ENCODE measurements at places on chromosomes 6 and 20. TPM values are rescaled to one million over a fixed set of nuclear protein-coding genes. Genes with fewer than 3 reads are reported as not detected.

LINC00237 gene
- total RNA-seq, result not detected

MED20 gene
- total RNA-seq, result 46.0 TPM

EYA4 gene
- total RNA-seq, result not detected

PLCB1 gene
- 1.1 TPM for total RNA-seq

GFRAL gene
- total RNA-seq, result not detected
